Stimulated activated CD4-positive, alpha-beta T cell treated with anti-CD3 and anti-CD28 coated beads, Interleukin-1b, Interleukin-23, amount 100 ng/mL, for 1 hour (primary cell): ENCODE measurements at places on chromosomes 7 and 10.

DNA sequence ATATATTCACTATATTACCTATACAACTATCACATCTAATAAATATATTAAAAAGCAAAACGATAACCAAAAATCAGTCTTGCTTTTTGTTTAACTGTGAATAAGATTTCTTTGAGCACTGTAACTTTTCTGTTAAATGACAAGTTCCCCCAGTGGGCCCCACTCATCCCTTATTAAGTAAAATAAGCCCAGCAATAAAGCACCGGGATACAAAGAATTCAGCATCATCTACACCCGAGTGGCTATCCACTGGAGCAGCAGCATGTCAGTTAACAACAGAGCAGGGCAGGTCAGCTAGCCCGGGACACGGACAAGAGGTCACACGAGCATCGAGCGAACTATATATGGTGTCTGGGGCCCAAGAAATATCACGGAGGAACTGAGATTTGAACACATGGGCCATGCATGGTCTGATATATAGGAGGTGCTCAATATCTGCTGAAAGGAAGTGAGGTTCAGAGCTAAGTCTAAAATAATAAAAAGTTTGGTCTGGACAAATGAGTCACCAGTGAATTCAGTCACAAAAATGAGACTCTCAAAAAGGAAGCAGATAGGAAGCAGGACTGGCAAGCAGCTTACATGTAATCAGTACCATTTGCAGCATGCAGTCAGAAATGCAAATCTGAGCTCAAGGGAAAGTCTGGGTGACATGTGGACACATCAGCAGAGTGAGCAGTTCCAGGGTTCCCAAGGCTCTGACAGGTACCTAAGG lies 4.1 kb downstream of the ERCC6 start:
- DNase-seq, result no peak

GRCh38 chr10:97321032-97321803 lies 2.1 kb downstream of the FRAT1 start:
- DNase-seq, result no peak

DNA sequence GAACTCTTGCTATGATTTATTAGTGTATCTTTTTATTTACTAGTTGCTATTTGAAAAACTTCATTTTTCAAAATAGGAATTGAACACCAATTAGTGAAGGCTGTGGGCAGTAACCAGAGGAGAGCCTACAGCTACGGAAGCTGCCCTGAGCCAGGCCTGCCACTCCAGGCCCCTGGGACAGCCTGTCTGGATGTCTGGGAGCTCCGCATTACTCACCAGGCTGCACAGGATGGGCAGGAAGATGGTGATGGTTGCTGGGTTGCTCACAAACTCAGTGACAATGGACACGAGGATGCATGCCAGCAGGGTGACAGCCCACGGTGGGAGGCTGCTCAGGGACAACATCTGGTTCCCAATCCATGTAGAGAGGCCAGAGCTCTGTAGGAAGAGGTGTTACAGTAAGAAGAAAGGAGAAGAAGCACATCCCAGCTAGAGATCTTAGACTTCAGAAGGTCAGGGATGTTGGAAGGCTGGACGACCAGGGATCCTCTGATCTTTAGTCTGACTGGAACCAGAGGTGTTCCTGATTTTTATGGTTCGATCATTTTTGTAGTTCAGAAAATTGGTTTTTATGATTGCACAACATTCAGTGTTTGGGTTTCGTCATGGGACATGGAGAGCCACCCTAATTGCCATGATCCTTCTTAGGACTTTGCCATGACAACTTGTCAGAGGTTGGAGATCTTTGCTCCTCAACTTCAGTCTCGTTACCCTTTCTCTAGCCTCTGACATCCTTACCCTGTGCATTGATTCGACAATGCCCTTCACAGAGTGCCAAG lies 23.2 kb downstream of the STMP1 start:
- no peak for DNase-seq

GRCh38 chr7:105096306-105096705 lies 82.3 kb downstream of the KMT2E start:
- no peak for DNase-seq

GRCh38 chr10:121302541-121303180 lies 295.6 kb downstream of the FGFR2 start:
- DNase-seq, result no peak

- no peak for DNase-seq
Observed at GRCh38 chr7:29641651-29642050, 78.0 kb downstream of the PRR15 start.

DNA sequence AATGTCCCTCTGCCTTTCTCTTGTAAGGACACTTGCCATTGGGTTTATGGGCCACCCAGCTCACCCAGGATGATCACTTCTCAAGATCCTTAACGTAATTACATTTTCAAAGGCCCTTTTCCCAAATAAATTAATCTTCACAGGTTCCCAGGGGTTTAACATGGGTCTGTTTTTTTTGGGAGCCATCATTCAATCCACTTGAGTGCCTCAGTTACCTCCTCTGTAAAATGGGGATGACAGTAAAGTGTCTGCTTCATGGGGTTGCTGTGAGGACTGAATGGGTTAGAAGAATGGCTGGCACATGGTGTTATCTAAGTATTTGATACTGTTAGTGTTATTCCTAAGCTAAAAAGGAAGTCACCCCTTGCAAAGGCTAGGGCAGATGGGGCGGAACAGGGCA lies 7.4 kb downstream of the C10orf105 start:
- no peak for DNase-seq

GRCh38 chr7:11847336-11847735 lies 15.3 kb upstream of the THSD7A start:
- no peak for DNase-seq

GRCh38 chr7:2164646-2165045 lies 68.1 kb downstream of the MAD1L1 start:
- no peak for DNase-seq

- DNase-seq, result no peak
Observed at GRCh38 chr7:155974186-155974897, 162.1 kb upstream of the SHH start.

DNA sequence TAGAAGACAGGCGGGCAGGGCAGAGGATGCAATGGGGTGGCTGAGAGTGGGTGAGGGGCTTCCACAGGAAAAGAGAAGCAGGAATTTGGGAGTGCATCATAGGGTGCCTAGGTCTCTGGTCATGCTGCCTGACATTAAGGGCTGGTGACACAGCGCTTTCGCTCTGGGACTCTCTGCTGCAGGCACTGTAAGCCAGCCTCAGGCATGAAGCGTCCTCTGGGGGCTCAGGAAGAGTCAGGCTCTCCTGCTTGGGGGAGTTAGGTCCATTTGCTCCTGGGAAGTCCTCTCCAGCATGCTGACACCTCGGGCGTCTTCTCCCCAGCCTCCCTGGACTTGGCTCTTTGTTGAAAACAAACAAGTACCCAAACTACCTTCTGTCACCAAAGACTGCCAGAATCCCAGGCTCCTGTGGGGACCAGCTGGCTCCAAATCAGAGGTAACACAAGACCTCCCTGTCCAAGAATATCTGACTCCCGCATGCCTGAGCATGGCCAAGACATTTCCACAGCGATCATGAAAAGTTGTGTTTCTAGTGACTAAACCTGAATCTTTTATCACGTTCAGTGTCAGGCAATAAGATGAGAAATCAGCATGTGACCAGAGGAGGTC lies 55.4 kb downstream of the GPR26 start:
- no peak for DNase-seq

GRCh38 chr10:104300002-104300735 lies 31.2 kb downstream of the GSTO2 start:
- DNase-seq, result no peak

DNA sequence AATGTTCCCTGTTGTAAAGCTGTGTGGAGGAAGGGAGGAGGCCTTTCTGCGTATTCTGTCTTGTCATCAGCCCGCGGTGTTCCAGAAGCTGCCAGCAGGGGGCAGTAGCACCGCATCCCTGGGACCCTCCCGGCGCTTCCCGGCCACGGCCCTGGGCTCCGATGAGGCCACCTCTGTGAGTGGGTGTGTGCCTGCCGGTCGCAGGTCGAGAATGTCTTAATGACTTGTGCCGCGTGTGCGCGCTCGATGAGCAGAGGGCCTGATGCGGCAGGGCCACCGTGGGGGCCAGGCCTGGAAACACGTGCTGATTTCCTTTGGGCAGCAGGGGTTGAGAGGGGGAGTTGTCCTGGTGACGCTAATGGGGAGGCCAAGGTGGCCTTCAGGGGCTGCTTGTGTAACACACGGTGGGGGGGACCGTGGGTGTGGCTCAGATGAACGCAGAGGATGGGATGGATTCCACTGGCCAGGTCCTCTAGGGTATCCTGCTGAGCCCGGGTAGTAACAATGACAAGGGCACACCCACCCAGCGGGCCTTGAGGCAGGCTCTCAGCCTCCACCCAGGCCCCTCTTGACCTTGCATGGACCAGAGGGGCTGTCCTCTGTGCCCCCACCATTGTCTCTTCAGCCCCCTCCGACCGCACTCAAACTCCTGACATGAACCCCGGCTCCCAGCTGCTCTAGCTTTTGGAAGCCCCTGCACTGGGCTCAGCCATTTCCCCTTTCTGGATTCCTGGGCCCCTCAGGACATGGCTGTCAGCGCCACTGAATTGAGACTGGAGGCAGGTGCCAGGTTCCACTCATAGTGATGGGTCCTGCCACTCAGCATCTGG lies 135.9 kb upstream of the PODXL start:
- peak; percentile 16 for DNase-seq

DNA sequence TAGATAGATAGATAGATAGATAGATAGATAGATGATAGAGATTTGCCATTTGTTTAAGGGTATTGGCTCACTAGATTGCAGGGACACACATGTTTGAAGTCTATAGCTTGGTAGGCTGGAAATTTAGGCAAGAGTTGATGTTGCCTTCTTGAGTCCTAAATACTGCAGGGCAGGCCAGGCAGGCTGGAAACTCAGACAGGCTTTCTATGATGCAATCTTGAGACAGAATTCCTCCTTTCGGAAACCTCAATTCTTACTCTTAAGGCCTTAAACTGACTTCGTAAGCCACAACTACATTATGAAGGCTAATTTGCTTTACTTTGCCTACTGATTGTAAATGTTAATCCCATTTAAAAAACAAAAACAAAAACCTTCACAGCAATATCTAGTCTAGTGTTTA lies 322.9 kb upstream of the AKR1E2 start:
- no peak for DNase-seq

DNA sequence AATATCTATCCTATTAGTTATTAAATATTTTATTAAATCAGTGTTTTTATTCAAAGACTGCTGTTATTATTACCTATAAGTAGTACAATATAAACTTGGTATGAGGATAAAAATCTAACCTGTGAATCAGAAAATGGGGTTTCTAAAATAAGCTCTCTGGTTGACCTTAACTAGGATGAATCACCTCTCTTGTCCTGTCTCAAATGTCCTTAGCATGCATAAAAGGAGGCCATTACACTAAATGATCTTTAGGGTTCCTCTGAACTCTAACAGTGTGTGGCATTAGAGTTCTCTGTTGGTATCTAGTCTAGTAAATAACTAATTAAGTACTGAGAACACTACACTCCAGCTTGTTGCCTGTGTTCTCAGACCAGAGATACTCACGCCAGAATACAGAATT lies 143.1 kb upstream of the LRRTM3 start:
- no peak for DNase-seq

DNA sequence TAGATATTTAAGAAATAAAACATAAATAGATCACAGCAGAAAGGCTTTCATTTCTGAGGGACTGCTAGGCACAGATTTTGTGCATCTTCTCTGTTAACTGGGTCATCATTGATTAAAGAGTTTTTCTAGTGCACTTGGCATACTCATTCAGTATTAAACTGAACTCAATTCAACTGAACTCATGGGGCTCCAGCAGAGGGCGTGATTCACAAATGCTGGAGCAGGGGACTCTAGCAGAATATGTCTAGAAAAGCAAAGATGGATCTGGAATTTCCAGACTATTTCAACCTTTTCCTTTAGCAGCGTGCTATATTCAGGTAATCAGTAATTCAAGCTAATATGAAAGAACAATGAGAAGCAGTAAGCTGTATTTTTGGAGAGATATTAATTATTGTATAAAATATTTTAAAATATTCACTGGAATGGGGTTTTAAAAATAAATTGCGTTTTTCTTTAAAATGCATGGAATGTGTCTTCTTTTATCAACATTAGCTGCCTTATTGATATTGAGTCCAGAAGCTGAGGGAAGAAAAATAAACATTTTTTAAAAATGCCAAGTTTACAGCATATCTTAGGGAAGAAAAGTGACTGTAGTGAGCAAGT lies 296.8 kb upstream of the CACNA2D1 start:
- DNase-seq, result no peak

GRCh38 chr10:60958892-60959601 lies 15.1 kb upstream of the RHOBTB1 start:
- DNase-seq, result no peak
